LNCaP clone FGC (cell line): ENCODE measurements at places on chromosomes 11 and 22.

DNA sequence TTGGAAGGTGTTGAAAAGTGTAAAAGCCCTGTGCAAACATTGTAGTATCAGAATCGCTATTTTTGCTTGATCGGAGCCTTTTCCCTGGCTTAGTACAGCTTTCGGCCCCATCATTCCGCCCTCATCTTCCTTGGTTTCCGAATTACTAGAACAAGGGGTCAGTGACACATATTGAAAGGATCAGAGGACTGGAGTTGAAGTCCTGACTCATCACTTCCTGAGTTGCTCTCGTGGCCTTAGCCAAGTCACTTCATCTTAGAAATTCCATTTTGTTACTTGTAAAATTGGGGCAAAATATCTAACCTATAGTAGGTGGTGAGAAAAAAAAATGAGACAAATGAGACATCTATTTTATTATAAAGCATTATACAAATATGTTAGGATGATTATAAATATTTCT lies 375.0 kb downstream of the NTM start:
- DNase-seq, result no peak

DNA sequence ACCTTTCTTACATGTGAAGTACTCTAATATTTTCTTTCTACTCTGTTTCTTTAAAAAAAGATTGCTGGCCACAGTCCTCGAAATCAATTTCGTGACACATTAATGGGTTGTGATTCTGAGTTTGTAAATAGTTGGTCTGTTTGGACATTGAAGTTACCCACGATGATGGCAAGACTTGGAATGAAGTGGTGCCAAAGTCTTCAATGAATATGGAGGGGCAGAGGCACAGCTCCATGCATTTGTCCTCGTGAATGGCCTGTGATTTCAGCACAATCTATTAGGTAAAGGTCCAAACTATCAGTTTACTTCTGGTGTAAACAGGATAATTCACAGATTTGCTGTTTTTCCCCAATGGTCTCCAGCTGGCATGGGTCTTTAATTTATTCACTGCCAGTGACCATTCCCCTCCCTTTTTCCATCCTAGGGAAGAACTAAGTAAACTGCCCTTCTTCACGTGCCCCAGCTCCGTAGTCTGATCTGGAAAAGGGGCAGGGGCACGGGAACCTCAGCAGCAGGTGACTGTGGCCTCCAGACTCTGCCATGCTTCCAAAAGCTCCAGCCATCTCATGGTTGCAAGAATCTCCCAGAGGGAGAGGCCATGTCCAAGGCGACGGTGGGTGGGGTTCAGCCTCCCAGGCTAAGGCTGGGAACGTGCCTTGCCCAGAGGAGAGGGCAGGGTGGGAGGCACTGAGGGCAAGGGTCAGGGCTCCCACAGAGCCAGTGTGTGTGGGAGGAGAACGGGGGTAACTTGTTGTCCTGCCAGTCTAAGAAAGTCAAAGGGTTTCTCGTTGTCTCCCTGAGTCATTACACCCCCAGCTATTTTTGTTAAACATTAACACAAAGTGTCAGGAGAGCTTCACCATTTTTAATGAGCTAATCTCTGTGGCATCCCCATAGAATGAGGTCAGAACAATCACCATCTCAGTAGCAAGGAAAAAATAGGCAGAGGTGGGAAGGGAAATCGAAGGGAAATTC lies 16.9 kb upstream of the PEX26 start:
- no peak for DNase-seq

DNA sequence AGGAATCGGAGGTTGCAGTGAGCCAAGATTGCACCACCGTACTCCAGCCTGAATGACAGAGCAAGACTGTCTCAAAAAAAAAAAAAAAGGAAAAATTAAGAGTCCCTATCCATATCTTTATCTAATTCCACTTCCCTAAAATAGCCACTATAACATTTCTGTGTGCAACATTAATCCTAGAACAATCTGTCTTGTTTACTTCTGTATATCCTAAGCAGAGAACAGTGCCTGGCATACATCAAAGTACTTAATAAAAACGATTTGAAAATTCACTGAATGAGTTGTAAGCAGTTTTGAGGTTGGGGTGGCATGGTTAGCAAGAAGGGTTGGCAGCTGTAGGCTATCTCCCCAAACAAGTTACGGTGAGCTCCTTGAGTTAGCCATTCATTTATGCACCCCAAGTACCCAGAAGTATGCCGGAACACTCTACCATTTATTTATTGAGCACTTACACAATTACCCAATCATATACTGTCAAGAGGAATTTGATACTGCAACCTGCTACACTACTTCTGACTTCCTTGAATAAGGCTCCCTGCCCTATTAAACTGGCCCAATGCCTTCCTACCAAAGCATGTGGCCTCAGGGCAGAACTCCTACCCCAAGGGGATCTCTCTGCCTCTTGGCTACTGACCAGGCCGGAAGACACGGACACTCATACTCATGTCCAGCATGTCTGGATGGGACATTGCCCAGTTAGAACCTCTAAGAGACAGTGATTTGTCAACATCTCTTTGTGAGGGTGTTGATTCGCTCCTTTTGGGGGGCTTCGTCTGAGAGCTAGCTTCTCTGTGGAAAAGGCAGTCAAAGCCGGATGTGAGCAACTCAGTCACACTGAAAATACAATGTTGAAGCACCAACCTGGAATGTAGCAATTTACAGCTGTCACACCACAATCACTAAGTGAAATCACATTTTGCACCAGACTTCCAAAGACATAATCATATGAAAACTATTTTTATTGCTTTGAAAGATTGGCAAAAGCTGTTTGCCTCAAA lies 16.3 kb upstream of the TMEM41B start:
- no peak for DNase-seq

DNA sequence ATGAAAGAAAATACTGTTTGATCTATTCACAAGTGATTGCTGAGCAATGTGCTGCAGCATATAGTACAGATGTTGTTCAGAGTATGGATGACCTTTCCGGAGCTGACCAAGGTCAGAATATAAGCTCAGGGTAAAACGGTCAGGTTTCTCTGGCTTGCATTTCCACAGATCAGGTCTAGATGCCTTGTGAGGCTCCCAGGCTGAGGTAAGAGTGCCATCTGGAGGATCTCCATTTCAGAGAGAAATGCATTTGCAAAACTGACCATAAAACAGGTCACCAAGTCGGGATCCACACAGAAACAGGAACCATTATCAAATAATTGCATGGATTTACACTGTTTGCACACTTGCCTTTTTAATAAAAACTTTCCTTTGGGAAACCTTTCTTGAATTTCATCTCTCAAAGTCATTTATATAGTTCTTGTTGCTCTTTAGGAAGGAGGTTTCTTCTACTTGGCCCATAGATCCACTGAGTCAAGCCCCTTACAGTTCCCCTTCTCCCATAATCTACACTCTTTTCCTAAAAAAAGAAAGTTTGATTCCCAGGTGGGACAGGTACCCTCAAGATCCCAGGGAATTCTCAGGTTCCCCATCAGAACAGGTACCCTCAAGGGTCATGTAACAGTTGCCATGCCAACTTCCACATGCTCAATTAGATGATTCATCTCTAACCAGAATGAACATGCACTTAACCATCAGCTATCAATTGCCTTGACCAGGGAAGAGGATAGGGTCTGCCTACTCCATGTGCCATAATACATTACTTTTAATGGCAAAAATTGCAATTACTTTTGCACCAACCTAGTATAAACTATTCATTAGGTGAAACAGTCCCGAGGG lies 25.0 kb upstream of the TMPRSS5 start:
- DNase-seq, result peak; percentile 46

DNA sequence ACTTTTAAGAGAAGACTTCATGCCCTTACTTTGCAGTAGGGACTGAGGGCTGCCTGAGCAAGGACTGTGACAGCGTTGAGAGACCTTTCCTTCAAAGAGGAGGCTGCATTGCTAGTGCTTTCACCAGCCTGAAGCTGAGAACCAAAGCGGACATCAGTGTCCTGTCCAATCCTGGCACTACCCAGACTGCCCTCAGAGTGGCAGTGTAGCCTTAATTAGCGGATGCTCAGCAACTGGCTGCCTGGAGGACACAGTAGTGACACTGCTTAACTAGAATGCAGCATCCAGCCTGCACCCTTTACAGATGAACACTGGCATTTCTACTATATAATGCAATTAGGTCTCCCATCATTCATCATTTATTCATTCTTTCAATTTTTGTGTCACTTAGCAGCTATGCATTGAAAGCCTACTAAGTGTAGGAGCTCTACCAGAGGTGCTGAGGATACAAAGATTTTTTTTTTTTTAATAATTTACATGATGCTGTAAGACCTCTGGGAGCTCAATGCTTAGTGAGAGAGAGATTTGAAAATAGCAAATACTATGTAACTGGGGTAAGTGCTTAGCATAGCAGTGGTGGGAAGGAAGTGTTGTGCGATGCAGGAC lies 36.9 kb upstream of the SLC36A4 start:
- DNase-seq, result peak; percentile 68

- no peak for DNase-seq
These were observed 1053.8 kb downstream of the LRRC4C start for GRCh38 chr11:40405614-40406013.

- no peak for DNase-seq
These were observed 56.6 kb upstream of the DRD2 start for GRCh38 chr11:113531575-113532451.

DNA sequence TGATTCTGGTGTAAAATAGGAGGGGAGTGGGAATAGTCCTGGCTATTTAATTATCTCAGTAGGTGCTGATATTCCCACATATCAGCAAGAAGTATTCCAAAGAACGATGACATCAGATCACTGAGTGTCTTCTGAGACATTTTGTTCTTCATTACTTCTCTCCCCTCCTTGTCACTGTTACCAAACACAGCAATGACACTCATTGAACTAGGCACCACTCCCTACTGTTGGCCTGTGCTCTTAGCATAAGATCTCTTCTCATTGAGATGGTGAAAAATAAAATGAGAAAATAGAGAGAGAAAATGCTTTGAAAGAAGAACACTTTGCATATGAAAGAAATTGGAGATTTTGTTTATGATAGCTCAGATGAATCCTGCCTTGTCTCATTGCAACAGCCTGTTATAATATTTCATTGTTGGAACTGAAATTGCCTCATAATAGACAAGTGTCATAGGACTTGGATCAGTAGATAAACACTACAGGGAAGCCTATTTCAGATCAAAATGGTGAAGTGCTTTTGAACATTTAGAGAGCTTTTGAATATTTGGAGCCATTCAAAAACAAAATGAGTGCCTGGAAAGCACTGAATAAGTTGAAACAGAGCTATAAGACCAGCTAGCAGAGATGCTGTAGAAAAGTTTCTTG lies 11.3 kb upstream of the ETS1 start:
- no peak for DNase-seq

- no peak for DNase-seq
These were observed 7.2 kb upstream of the AIFM3 start for GRCh38 chr22:20959578-20960461.

- DNase-seq, result no peak
These were observed 8.0 kb downstream of the POU2AF3 start for GRCh38 chr11:111306321-111306720.

DNA sequence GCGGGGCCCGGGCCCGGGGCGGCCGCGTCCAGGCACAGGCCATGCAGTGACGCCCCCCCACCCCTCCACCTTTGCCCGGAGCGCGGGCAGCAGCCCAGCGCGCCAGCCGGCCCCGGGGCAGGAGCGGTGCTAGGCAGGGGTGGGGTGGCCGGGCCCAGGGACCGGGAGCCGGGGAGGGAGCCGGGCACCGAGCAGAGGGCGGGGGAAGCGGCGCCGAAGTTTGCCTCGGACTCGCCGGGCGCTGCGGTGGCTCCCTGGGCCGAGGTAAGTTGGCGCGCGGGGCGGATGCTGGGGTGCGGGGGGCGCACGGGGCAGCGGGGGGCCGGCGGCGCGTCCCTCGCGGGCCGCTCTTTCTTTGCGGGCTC lies 332 bp downstream of the TEAD1 start:
- no peak for DNase-seq

GRCh38 chr22:23503736-23504440 lies 76.2 kb downstream of the IGLL1 start:
- DNase-seq, result no peak

GRCh38 chr22:48345631-48346030 lies 1482.0 kb downstream of the BRD1 start:
- DNase-seq, result no peak

GRCh38 chr11:101187748-101188147 lies 58.1 kb upstream of the PGR start:
- peak; percentile 65 for DNase-seq

DNA sequence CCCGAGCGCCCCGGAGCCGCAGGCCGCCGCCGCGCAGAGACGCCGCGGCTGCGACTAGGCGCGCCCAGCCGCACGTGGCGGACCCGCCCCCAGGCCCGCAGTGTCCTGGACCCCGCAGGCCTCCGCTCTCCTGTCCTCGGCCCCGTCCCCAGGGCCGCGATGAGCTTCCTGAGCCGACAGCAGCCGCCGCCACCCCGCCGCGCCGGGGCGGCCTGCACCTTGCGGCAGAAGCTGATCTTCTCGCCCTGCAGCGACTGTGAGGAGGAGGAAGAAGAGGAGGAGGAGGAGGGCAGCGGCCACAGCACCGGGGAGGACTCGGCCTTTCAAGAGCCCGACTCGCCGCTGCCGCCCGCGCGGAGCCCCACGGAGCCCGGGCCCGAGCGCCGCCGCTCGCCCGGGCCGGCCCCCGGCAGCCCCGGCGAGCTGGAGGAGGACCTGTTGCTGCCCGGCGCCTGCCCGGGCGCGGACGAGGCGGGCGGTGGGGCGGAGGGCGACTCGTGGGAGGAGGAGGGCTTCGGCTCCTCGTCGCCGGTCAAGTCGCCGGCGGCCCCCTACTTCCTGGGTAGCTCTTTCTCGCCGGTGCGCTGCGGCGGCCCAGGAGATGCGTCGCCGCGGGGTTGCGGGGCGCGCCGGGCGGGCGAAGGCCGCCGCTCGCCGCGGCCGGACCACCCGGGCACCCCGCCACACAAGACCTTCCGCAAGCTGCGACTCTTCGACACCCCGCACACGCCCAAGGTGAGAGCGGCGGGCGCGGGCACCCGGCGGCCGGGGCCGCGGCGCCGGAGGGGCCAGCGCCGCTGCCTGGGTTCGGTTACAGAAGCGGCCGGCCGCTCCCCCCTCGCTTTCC lies 528 bp downstream of the WEE1 start:
- no peak for DNase-seq

DNA sequence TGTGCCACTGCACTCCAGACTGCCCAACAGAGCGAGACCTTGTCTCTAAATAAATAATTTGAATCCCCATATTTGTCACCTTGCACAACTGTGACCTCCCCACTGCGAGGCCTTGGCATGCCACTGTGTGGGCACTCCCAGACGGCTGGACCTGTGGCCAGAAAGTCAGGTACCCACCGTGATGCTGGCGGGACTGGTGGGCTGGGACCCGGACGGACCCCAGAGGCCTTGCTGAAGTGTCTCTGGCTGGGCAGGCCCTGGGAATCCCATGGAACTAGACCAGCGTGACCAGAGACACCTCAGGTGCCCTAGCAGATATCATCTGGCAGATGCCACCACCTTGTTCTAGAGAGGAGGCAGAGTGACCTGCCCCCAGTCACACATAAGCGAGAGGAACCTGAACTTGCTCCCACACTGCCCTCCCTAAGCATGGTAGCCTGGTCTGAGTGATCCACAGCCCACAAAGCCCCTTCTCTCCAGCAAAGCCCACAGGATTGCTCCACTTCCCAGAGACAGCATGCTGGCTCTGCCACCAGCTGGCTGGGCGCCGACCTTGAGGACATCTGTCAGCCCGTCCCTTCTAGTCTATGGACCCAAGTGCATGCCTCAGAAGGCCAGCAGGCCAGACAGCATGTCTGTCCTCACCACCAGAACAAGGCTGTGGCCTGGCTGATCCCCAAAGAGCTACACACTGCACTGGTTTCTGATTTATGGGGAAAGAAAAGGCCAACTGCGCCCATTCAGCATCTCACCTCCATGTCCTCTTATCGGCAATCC lies 9.5 kb downstream of the MACROD1 start:
- DNase-seq, result no peak
